ENCODE measurements at places on chromosomes 12 and 14.
A peak's percentile ranks its signal among the peaks of the same experiment; 100 is the strongest.

DNA sequence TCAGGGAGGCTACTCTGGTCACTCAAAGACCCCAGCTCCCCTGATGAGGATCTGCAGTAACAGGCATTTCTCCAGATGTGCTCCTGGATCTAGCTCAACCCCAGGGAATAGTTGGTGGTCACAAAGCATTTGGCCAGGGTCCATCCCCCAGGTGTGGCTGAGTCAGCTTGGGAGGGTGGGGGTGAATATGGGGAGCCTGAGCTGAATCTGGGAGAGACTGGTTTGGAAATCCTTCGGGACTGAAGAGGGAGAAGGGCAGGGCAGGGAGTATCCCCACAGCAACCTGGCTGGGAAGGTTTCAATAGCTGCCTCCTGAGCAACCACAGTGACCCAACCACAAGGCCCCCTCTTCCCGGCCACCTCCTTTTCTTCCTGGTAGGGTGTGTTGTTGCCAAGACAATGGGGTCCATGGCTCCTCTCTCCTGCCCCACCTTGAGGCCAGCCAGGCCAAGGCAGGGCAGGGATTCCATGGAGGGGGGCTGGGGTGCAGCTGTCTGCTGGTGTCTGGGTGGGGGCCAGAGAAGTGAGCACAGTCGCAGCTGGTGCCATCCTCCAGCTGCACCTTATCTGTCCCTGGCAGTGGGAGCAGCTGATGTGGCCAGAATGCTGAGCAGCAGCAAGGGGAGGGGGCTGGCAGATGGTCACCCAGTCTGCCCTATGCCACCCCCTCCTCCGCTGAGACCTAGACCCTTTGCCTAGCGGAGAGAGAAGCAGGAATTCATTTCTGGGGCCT is 5.5 kb downstream of the ASIC1 start:
- DNase-seq, result no peak

GRCh38 chr12:19847294-19848059 is 408.2 kb downstream of the AEBP2 start:
- DNase-seq, result peak; percentile 45

DNA sequence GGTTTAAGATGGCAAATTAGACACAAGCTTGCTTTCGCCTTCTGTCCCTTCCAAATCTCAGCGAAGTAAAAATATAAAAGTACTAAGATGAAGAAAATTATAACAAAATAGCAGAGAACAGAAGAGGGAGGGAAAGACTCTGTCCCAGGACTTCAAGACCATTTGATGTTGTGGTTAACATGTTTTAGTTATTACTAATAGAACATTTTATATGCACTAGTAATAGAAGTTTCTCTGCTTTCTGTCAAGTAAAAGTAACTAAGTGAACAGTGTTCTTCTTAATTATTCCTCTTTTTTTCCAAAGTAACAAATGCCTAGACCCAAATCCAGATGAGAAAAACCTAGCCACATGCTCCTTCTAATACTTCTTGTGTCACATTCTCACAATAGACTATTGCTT is 85.1 kb upstream of the DAAM1 start:
- DNase-seq, result no peak

- no peak for DNase-seq
Measured at GRCh38 chr14:33899723-33900341, 51.0 kb downstream of the EGLN3 start.

GRCh38 chr12:100624571-100624970 is 51.1 kb downstream of the GAS2L3 start:
- peak; percentile 71 for DNase-seq

DNA sequence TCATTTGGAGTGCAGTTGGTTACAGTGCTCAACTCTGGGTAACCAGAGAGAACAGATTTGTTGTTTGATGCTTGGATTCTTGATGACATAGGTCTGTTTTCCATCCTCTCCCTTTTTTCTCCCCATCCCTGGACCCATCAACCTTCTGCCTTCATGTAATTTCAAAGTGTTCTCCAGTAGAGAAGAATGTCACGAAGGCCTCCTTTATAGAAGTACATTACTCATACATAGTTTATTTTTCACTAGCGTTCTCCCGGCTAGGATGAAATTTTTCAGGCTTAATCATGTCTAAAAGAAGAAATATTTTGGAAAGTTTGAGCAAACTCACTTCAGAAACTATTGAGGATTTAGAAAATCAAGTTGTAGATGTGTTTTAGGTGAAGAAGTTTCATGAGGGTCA is 20.9 kb upstream of the APPL2 start:
- no peak for DNase-seq

DNA sequence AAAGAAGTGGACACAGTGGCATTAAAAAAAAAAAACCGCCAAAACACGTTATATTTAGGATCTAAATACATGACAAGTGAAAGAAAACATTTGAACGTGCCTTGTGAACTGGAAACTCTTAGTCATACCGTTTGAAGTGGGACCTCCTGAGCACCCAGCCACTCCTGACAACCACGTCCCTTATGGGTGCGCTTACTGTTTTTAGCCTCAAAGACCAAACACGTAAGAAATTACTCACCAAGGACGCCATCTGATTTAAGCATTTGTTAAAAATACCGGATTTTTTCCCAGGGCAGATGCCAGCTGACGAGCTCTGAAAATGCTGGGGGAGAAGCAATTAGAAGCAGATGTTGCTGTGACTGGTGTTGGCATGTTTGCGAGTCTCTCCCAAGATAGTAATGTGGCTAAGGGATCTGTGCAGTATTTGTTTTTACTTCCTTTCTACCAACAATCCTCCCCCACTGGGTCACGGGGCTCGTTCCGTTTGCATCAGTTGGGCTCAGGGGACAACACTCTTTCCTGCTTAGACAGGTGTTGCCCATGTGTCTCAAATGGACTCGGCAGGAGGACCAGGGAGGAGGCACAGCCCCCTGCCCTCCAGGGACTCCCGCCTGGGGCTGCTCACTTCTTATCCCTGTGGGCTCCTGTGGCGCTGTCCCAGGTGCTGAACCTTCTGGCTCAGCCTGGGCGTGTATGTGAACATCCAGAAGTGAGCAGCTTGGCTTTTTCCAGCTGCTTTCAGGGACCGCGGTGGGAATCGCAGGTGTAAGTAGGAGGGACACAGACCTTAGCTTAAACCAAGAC is 101.0 kb downstream of the BEGAIN start:
- DNase-seq, result peak; percentile 4

GRCh38 chr14:104243200-104243599 is 104.8 kb downstream of the KIF26A start:
- no peak for DNase-seq

DNA sequence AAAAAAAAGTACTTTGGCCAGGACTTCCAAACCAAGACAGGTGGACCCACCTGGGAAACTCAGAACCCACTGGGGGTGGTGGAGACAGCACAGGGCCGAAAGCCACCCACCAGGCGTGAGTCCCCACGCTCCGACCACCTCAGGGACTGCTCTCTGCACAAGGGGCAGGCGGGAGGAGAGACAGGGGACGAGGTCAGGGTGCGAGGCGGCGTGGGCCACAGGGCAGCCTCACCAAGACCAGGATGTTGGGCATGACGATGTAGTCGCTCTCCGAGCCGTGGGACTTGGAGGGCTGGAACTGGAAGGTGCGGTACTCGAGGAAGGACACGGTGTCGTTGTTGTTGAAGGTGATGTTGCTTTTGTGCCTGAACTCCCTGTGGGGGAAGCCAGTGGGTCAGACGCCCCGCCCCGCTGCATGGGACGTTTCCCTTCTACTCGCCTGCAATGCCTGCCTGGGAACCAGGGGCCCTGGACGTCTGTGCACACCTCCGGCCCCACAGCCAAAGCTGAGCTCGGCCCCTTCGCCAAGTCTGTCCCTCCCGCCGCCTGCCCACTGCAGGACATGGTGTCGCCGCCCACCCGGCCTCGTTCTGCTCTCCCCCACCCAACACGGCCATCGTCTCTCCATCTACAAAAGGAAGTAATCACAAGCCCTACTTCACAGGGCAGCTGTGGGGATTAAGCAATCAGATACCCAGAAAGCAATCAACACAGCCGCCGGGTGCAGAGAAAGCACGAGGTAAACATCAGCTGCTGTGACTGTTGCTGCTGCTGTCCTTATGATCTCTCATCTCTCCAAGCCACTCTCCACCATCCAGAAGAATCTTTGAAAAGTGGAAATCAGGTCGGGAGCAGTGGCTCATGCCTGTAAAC is 48.7 kb downstream of the SCARB1 start:
- no peak for DNase-seq

DNA sequence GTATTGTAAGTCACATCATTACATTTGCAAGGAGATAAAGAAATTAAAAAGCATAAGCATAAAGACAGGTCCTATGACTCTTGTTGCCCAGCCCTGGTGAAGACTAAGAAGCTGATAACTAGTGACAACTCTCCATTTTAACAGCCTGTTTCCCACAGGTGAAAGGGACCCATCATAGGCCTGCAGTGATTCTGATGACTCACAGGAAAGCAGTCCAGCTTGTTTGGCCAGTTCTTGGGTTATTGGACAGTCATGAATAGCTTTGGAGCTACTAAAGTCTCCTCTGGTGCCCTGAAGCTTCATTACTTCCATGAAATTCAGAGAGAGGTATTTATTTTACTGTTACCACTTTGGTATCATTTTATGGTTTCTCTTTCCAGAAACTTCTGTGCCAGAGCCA is 55.5 kb upstream of the DYRK2 start:
- no peak for DNase-seq

- peak; percentile 54 for DNase-seq
Measured at GRCh38 chr12:27142101-27142721, 59.8 kb upstream of the C12orf71 start.

DNA sequence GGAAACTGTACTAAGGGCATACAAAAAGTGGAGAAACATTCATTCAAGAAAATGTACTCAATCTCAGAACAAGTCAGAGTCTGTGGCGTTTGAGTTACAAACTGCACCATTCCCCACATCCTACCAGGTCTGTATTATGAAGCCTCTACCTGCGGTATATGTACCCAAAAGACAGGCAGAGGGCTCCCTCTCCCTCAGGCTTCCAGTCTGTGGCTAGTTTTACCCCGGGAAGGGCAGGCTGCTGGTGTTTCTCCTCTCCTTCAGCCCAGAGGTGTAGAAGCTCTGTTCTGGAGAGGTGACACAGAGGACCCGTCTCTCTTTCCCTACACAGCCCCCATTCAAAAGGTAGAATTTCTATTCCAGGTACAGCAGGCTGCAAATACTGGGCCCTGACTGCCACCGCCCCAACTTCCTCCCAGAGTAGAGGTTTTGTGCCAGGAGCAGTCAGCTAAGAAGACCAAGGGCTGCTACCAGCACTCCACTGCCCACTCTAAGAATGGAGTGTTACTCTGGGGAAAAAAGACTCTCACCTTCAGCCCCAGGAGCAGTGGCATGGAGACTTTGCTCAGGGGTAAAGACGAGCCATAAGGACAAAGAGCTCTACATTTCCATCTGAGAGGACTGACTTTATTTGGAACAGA is 39.4 kb downstream of the PARP11 start:
- DNase-seq, result no peak

- DNase-seq, result no peak
Measured at GRCh38 chr14:27605282-27605681, 1007.4 kb upstream of the NOVA1 start.

DNA sequence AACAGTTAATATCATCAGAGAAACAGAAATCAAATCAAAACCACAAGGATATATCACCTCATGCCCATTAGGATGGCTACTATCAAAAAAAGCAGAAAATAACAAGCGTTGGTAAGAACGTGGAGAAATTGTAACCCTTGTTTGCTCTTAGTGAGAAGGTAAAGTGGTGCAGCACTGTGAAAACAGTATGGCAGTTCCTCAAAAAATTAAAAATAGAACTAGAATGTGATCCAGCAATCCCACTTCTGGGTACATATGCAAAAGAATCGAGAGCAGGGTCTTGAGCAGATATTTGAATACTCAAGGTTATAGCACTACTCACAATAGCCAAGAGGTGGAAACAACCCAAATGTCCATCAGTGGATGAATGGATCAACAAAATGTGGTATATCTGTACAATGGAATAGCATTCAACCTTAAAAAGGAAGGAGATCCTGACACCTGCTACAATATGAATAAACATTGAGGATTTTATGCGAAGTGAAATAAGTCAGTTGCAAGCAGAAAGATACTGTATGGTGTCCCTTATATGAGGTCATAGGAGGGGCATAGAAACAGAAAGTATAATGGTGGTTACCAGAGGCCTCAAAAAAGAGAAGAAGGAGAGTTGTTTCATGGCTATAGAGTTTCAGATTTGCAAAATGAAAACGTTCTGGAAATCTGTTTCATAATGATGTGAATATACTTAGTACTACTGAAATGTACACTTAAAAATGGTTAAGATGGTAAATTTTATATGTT is 131.0 kb upstream of the EEA1 start:
- DNase-seq, result no peak

DNA sequence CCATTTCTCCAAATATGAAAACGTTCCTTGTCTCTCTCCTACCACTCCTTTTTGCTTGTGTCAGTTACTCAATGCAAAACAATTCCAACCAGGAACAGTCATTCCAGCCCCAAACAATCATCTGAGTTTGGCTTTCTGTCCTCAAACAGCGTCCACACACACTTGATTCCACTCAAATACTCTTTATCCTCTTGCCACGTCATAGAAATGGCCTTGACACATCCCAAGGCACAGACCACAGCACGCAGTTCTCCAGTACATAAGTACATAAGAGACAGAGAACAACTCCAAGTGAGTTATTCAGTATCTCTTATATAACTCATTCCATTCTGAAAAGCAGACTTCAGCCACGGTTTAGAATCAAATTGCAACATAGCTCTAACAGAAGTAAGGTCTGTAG is 299.2 kb downstream of the RPS29 start:
- DNase-seq, result no peak

DNA sequence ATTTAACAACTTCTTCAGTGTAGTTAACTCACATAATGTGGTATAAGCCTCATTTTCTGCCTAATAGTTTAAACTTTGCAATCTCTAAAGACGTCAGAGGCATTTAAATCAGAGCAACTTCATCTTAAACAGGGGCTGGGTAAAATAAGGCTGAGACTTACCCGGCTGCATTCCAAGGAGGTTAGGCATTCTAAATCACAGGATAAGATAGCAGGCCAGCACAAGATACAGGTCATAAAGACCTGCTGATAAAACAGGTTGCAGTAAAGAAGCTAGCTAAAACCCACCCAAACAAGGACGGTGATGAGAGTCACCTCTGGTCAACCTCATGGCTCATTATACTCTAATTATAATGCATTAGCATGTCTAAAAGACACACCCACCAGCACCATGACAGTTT is 115.6 kb upstream of the PKP2 start:
- no peak for DNase-seq

DNA sequence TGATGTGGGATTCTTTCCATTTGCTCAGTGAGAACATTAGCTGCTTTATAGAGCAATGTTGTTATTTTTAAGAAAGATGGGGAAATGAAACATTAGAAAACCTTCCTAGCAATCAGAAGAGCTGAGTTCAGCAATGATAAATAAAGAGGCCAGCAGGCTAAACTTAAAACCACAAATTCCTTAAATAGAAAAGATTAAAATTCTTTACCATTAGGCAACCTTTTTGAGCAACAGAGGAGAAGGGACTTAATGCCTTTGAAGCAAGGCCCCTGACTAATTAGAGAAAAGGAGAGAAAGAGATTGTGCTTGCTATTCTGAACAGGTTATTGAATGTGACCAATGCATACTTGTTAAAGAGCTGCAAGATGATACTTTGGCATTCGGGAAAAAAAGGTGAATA is 160.8 kb upstream of the LMO3 start:
- DNase-seq, result no peak

All from T-helper 2 cell (primary cell).